ENCODE measurements at places on chromosomes 3 and 15. TPM values are rescaled to one million over a fixed set of nuclear protein-coding genes. Genes with fewer than 3 reads are reported as not detected.

DNA sequence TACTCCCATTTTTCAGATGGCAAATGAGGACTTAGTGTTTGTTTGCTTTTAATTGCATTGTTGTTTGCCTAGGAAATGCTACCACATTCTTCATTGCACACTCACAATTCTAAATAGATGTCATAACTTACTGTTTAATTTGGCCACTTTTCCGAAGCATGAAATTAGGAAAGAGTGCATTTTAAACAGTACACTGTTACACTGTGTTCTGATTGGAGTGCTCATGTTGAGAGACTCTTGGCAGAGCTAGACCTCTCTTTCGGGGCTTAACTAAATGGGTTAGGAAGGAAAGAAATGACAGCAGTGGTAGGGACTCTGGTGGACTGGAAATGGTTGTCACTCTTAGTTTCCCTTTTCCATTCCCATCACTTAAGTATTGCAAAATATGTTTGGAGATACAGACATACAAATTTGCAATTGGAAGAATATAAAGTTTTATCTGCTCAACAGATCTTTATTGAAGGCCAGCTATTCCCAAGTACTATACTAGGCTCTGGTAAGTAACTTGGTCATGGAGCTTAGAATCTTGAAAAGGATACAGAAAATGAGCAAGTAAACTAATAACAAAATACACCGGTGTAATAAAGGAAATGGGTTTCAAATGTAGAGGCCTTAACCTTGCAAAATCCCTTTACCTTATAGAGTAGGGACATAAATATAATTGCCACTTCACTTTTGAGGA is 90.2 kb downstream of the DCUN1D1 start:
- no peak for DNase-seq

DNA sequence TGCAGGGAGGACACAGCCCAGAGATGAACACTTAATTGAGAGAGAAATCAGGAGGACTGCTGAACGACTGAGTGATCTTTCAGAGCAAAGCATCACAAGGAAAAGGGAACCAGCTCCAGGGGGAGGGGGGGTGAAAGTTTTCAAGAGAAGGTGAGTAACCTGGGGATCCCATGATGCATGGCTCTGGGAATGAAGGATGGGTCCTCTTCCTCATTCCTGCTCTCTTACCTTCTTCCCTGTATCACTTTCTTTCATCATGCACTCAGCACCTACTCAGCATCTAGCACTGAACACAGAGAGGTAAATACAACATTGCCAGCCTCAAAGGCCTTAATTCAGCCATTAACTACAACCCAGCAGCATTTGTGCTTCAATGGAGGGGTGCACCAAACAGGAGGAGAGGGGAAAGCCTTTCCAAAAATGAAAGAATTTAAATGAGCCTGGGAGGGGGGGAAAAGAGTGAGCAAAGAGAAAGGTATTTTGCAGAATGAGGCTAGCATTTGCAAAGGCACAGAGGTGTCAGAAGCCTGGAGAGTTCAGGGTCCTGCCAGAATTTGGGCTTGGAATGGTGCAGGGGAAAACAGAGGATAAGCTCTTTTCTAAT is 427.4 kb downstream of the FOXP1 start:
- DNase-seq = no peak

DNA sequence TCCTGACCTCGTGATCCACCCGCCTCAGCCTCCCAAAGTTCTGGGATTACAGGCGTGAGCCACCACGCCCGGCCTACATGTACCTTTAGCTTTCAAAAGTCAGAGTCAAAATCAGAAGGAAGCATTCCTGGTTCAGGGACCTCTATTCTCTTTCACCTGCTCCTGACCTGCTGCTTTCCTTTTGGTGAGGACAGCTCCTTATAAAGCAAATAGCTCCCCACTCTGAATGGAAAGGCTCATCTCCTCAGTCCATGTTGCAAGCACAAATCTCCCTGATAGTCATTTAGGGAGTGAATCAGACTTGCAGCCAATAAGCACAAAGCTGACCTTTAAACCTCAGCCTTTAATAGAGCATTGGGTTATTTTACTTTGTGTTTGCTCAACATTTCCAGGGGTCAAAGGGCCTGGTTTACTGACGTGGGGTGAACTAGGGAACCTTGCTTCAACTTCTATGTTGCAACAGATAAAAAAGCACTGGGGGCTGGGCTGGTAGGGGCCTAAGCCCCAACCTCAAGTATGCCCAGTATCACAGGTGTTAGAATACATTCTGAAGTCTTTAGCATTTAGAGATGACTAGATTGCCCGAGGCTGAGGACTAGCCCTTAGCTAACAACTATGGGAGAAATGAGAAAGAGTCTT is 43.1 kb downstream of the THRB start:
- DNase-seq = no peak

DNA sequence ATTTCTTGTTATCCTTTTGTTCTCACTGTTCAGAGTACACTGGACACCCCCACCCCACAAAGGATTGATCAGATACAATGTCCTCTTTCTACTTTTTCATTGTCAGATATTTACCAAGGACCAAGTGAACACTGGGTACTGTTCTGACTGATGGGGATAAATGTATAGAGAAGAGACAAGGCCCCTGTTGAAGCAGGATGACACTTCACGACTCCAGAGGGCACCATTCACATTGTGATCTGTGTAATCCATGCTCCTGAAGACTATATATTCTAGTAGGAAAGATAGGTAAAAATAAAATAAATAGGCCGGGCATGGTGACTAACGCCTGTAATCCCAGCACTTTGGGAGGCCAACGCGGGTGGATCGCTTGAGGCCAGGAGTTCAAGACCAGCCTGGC is 7.2 kb upstream of the CRYGS start:
- no peak for DNase-seq

Gene VIPR1
- polyA plus RNA-seq = 1.9 TPM

- no peak for DNase-seq
These were observed 36.8 kb downstream of the TFG start for GRCh38 chr3:100746092-100746491.

GRCh38 chr15:91316126-91316525 is 216.1 kb downstream of the SV2B start:
- DNase-seq = no peak

DNA sequence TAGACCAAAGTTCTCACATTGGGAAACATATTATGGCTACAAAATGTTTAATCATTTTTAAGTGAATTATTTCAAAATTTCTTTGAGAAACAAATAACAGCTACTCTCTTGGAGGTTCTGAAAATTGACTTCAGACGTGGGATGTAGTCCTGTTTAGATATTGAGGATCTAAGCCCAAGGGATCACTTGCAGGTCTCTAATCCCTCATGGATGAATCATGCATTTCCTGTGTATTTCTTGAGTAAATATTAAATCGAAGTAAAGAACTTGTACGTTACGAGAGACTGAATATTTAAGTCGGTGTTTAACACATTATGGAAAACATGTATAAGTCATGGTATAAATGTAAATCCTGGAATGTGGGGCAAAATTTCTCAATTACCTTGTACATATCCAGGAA is 119.8 kb downstream of the EPHA3 start:
- no peak for DNase-seq

- no peak for DNase-seq
These were observed 137.7 kb downstream of the NUP210 start for GRCh38 chr3:13282358-13282985.

GRCh38 chr3:48202632-48203031 is 14.4 kb upstream of the CDC25A start:
- no peak for DNase-seq

- no peak for DNase-seq
These were observed 470.4 kb downstream of the LPP start for GRCh38 chr3:188624384-188624783.

Gene FETUB
- polyA plus RNA-seq = 0.28 TPM

Gene CFAP100
- polyA plus RNA-seq = 1.7 TPM

Gene GOLGA6L10
- polyA plus RNA-seq = 7.8 TPM

Gene PXK
- polyA plus RNA-seq = 32.5 TPM

GRCh38 chr15:70159713-70160009 is 61.9 kb upstream of the TLE3 start:
- DNase-seq = no peak

Gene HEG1
- 27.7 TPM for polyA plus RNA-seq

DNA sequence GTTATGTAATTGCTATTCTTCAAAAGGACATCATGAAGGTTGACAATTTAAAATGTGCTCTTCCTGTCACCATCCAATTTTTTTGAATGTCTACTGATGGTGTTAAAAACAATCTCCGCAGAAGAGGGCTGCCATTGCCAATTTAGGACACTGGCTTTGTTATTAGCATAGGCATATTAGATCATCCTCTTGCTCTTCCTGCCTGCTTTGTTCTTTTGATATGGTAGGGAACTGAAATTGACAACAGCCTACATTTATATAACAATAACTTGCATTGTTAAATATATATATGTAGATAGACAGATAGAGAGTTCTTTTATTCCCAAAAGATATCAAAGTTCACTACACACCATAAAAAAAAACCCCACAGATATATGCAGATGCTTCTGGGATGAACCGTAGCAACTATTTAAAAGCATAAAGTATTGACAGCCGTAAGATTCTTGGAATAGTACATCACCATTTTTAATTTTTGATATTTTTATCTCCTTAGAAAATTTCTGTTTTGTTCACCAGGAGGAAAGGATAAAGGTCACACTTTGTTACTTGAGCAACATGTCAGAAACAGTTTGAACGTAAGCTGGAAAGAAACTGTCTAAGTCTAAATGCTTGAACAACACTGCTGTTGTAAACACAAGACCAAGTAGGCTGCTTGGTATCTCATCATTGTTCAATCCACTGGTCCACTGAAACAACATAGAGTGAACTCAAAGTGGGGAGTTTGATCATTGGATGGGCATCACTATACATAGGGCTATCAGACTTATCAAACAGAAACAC is 66.5 kb downstream of the MDFIC2 start:
- no peak for DNase-seq

- DNase-seq = no peak
These were observed 10.5 kb upstream of the SCAANT1 start for GRCh38 chr3:63922491-63923199.

DNA sequence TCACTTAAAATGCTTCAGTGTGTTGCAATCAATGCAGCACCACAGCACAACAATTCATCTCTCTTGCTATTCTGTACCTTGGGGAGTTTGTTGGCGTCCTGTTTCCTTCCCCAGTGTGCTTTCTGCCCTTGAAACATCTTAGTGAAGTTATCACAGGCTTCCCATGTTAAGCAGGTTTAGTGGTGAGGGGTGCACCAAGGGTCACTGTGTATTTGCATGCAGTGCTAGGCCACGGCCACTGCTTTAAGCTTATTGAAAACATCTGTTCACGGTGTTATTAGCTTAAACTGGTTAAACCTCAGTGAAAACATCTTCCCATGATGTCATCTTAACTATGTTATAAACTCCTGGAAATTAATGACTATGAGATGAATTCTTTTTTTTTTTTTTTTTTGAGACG is 217.3 kb upstream of the GOLIM4 start:
- no peak for DNase-seq

- no peak for DNase-seq
These were observed 67.9 kb downstream of the CORO2B start for GRCh38 chr15:68646696-68647095.

Gene ZKSCAN7
- 19.4 TPM for polyA plus RNA-seq

DNA sequence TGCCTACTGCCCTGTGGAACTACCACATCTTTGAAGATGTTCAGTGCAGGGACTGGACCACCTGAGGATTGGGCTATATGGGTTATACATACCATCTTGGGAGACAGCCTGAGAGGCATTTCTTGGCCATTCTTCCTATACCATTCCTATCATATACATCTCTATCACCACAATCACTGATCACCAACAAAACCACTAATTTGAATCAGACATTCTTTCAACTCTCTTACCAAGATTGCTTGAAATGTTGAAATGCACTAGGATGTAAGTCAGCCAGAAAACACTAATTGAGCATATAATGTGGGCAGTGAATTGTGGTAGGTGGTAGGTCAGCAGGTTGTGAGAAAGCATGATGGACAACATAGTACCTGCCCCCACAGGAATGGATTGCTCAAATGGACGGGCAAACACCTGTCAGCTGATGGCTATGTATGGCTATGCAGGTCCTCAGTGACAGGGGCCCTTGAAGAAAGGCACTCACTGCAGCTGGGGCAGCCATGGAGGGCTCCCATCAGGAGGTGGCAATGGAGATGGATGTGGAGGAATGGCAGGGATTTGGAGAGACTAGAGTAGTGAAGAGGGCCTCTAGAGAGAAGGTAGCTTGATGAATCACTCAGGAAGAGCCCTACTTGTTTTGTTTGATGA is 49.1 kb downstream of the AMOTL2 start:
- DNase-seq = no peak

GRCh38 chr3:195173657-195174056 is 97.3 kb downstream of the XXYLT1 start:
- DNase-seq = no peak

Gene CYP1A1
- polyA plus RNA-seq = not detected

Gene SLC6A20
- 0.37 TPM for polyA plus RNA-seq

DNA sequence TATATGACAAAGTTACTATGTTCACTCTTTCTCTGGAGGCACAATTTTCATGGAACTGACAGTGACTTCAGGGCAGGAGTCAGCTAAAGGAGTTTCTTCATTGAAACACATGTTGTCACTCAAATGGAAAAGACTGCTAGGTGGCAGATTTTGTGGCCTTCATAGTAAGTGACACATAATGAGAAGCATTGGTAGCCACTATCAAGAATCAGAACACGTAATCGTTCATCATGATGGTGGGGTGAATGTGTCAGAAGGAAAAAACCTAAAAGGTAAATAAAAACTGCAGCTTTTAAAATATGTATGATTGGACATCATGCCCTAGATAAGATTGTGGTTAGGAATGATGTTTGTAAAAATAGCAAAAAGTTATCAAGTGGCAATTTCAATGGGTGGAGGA is 1491.0 kb downstream of the SI start:
- DNase-seq = no peak

- no peak for DNase-seq
These were observed 20.1 kb downstream of the KBTBD8 start for GRCh38 chr3:67018105-67018788.

Gene SLC26A6
- 31.8 TPM for polyA plus RNA-seq

- no peak for DNase-seq
These were observed 30.6 kb upstream of the CERS3 start for GRCh38 chr15:100559330-100559729.

GRCh38 chr15:40338041-40338657 is 2.6 kb downstream of the CCDC9B start:
- no peak for DNase-seq

DNA sequence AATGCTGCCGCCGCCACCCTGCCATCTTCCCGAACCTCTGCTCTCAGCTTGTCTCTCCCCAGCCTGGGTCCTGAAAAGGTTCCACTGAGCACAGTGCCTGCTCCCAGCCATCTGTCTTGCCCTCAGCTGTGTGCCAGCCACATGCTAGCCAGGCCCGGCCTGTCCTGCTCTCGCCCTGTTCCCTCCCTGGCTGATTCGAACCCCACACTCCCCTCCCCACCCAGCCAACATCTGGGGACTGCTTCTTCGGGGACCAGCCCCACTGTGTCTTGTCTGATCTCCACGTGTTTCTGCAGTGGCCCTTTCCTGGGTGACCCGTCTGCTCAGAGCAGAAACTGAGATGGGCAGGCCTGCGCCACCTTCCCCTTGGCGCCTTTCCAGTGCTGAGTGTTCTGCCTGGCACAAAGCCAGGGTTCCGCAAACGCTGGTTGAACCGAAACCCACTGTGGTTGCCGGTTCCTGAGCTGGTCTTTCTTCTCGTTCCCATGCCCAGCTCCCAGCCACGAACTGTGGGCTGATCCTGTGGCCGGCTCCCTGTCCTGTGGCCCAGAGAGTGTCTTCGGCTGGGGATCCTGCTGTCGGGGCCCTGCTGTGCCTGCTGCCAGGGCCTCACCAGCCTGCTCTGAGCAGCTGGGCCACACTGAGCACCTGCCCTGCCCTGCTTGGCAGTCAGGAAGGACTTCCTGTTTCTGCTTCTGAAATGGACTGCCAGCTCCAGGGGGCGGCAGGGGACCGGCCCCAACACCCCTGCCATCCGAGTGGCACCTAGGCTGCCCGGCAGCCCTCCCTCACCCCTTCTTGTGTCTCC is 62.7 kb upstream of the KLF13 start:
- DNase-seq = no peak

All from left kidney (tissue), 8 donors.